ENCODE measurements at places on chromosomes 13 and 19.

DNA sequence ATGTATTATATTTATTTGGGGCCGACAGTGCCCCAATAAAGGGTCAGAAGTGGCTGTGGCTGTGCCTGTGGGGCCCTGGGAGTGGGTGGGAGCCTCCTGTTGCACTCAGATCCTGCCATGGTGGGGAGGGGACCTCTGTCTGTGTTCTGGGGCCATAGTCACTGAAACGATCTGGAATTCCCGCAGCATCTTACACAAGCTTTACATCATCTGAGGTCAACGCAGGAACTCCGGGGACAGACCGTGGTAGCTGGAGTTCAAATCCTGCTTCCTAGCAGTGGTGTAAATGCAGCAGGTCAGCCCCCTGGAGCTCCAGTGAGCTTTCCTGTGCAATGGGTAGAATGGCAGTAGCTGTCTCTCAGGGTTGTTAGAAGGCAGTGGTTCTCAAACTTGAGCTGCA lies 3.9 kb upstream of the SCN1B start:
- no peak for DNase-seq

DNA sequence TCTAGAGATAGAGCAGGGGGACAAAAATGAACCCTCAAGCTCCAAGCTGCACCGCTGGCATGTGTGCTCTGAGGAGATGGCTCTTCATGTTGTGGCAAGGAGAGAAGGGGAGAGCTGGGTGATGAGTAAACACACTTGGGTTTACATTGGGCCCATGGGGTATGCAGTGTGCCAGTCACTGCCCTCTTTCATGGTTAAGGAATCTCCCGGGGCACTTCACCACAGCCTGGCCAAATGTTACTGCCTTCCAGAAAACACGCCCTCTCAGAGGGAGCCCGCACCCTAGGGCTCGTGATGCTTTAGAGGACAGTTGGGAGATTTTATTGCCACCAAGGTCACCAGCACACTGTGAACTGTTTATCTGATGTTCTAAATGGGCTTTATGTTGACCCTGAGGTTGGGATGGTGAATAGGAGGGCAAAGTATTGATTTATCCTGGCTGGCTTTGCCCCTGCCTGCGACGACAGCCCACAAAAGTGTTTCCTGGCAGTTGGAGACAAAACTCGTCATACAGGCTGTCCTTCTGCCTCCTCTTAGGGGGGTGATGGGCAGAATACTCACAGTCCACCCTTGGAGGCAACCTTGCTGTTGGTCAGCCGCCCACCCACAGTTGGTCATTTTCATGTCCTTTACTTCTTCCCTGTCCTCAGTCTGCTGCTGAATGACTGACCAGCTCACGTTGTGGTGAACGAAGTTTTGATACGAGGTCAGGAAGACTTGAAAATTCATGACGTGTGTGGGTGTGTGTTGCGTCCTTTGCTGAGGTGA lies 156.9 kb downstream of the STK24 start:
- no peak for DNase-seq

GRCh38 chr13:39600766-39601165 lies 2.2 kb downstream of the LHFPL6 start:
- DNase-seq = no peak

GRCh38 chr19:22545751-22546150 lies 88.4 kb upstream of the ZNF492 start:
- no peak for DNase-seq

DNA sequence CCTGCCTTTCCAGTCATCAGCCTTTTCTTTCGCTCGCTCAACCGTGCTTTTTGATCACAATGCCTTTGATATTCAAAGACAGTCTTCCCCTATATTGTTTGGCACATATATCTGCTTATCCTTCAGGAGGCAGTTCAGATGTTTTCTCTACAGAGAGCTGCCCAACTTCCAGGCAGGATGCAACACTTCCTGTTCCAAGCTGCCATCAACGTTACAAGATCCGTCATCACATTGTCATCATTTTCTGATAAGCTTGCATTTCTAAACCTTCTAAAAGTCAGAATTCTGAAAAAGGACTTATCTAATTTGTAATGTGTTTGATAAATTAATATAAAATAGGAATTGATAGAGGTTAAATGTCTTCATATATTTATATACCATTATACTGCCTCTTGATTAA lies 574.2 kb downstream of the TBC1D4 start:
- DNase-seq = no peak

DNA sequence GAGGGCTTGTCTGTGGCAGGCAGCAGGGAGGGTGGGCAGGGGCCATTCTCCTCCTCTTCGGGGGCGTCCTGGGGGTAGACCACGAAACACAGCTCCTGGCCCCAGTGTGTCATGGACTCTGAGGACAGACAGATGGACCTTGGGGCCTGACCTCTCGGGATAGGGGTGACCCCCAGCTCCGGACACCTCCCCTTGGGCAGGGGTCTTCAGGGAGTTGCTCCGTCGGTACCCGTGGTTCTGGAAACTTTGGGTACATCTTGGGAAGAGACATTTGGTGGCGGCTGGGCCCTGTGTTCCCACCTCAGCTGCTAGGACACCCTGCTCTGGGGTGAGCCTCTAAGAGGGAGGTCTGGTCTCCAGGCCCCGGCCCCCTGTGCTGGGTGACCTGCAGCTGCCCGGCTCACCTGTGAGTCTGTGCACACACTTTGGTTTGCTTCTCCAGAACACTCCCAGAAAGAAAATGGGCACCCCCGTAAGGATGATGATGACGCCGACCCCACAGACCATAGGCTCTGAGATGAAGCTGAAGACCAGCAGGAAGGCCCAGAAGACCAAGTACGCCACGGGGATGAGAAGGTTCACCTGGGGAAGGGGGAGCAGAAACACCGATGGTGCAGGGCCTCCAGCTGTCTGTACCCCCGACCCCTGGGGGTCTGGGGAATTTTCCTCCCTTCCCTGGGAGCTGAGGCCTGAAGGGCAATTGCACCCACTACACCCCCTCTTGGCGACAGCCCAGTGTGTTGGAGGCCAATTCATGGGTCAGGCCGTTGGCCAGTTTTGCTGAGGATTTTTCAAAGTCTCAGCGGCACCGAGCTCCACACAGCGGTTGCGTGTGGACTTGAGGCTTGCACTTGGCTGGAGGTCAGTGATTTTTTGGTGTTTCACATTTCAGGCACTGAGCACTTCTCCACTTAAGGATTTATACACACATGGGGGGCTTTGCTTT lies 15.0 kb downstream of the LRP3 start:
- no peak for DNase-seq

DNA sequence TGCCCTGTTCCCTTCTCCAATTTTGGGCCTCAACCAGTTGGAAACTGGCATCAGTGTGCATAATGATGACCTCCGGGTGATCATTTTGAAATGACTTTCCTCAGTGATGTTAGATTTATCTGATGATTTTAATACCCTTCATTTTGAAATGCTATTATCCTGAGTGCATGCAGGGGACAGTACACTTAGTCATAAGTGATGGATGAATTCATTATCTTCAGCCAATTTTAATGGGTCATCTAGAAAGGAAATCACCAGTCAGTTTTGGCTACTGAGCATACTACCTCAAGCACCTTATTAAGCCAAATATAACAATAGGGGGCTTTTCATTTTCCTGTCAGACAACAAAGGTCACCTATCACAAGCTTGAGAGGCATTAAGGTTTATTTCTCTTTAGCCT lies 118.5 kb upstream of the MIR17HG start:
- DNase-seq = no peak

DNA sequence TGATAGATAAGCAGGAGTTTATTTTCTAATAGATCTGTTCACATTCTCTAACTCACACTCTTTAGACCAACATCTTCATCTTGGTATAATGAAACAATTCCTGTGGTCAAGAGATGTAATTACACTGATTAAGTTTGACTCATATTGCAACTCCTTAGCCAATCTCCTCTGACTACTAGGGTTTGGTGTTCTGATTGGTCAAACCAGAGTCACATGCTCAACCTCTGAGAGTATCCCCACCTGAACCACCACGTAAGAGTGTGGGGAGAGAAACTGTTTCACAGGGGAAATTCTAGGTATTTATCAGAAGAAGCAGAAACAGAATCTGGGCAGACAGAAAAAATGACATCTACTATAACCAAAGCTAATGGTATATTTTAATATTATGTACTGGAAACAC lies 42.4 kb downstream of the UQCRFS1 start:
- DNase-seq = no peak

DNA sequence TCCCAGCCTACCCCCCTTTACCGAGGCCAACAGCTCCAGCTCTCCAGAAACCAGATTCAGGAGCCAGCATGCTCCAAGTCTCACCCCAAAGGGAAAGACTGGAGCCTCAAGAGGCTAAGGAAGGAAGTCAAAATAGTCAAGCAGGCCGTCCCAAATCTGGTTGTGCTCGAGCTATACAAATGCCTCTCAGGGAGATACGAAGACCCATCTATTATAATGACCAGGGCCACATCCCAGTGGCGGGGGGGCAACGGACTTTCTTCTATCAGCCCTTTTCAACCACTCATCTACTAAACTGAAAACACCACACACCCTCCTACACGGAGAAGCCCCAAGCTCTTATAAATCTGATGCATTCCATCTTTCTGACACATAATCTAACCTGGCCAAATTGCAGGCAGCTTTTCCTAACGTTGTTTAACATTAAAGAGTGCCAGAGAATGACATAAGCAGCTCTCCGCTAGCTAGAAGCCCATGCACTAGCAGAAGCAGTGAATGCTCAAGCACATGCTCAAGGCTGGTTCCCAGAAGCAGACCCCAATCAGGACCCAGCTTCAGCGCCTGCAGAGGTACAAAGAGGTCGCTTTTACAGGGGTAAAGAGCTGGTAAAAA lies 104.6 kb upstream of the ZNF98 start:
- no peak for DNase-seq

DNA sequence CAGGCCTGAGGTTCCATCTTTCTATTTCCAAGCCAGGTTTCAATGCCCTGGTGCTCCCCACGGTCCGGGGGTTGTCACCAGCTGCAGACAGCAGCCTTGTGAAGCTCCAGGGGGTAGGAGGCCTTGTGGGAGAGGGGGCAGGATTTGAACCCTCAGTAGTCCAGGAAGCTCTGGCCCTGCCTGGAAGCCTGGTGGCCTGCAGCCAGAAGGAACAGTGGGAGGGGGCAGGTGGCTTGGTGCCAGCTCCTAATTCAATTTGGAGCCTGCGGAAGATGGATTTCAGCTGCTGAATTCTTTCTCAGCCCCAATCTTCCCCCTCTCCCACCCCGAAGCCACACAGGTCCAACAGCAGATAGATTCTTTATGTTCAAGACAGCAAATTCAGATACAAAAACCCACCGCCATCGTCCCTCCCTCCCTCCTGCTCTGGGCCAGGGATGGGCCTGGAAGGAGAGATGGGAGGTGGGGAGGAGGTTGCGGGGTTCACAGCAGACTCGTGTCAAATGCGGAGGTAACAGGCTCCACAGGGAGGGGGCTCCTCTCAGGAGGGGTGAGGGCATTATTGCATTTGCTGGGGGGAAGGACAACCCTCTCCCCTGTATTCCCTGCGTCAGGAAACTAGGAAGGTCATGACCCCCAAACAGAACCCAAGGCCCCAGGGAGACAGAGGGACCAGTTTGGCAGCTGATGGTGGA lies 2.4 kb upstream of the PTGER1 start:
- DNase-seq = peak; percentile 76

DNA sequence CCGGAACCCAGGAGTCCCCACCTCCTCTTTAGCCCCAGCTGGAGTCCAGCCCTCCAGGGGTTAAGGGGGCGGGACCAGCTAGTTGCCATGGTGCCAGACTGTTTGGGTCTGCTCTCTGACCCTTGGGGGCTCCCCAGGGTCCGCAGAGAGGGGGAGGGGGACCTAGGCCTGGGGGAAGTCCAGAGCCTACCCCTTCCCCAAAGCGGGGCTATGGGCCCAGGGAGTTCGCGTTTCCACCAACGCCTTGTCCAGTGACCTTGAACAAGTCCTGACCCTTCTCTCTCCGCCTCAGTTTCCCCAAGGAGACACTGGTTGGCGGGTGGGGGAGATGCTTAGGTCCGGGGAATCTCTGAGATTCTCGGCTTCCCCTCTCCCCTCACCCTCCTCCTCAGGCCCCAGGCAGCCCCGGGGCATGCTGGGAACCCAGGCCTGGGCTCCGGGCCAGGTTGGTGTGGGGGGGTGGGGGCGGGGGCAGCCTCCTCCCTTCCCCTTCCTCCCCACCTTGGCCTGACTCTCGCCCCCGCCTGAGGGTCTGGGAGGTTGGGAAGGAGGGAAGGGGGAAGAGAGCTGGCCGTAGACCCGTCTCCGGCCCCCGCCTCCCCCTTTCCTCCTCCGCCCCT lies 2.6 kb upstream of the SPACA6 start:
- DNase-seq = peak; percentile 87

DNA sequence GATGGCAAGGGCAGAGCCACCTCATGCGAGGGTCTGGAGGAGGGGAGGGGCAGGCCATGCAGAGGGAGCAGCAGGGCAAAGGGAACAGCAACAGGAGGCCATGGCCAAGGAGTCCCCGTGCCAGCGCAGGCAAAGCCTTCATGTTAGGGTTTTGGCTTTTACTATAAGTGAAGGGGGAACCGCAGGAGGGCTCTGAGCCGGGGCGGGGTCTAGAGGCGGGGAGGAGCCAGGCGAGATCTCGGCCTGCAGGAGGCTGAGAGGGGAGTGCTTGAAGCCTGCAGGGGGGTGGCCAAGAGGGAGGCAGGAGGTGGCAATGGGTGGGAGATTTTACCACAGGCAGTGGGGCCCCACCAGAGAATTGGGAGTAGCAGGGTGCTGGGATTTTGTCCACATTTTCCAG lies 6.3 kb downstream of the ARHGAP33 start:
- no peak for DNase-seq

- DNase-seq = peak; percentile 7
These were observed 42.9 kb downstream of the CAB39L start for GRCh38 chr13:49400755-49401659.

GRCh38 chr13:89750371-89750770 lies 1597.1 kb upstream of the MIR17HG start:
- no peak for DNase-seq

GRCh38 chr13:34425327-34425949 lies 516.6 kb upstream of the NBEA start:
- no peak for DNase-seq

- DNase-seq = peak; percentile 79
These were observed 226.7 kb downstream of the RFC3 start for GRCh38 chr13:34044660-34045080.

DNA sequence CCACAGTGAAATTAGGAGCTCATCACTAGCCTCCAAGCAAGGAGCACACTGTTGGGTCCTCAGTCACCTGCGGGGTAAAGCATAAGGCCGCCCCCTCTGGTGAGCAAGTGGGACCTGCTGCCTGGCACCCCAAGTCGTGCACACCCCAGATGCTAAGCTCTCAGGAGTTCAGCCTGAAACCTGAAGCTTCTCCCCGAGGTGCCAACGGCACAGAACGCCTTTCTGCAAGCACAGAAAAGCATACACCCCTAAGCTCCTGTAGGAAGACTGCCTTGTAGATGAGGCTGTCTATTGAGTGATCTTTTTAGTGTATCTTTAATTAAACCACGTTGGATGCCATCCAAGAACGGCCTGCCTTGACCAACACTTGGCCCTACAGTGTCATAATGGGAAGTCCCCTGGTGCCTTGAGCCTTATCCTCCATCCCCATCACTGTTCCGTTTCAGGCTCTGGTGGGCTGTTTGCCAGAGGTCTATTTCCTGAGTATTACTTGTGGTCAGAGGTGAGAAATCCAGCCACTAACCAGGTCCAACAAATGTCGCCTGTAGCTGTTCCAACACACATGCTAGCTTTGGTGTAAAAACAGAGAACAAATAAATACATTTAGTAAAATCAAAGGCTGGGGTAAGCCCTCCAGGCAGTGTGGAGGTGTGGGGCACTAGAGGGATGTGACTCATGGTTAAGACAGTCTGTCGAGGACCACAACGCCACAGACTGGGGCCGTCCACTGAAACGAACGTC lies 44.8 kb downstream of the C13orf42 start:
- peak; percentile 22 for DNase-seq
